Right lobe of liver (tissue), 6 donors: ENCODE measurements at places on chromosomes 1 and 21.

- H3K4me1 ChIP-seq = no peaks in the 10 kb centered on the region
- DNase-seq = peak; percentile 64
- H3K4me3 ChIP-seq = no peak overlapping the region
- H3K36me3 ChIP-seq = peaks cover 3% of the 10 kb centered on the region
Observed at GRCh38 chr1:1629430-1630190, 2.4 kb upstream of the MMP23B start.

DNA sequence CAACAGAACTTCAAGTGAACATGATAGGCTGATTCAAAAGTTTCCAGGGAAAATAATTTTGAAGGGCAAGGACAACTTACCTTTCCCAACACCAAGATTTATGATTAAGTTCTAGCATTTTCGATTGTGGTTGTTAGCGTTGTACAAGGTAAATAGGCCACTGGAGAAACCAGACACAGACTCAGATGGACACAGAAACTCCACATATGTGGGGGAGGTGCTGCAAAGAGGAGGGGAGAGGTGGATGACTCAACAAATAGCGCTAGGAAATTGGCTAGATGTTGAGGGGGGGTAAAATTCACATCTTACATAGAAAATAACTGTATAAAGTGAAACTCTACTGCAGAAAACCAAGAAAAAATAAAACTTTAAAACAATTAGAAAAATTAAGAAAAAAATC lies 564.4 kb downstream of the MATN1 start:
- no peaks in the 10 kb centered on the region for H3K27me3 ChIP-seq
- no peaks in the 10 kb centered on the region for H3K36me3 ChIP-seq
- DNase-seq = no peak
- H3K4me1 ChIP-seq = no peaks in the 10 kb centered on the region

DNA sequence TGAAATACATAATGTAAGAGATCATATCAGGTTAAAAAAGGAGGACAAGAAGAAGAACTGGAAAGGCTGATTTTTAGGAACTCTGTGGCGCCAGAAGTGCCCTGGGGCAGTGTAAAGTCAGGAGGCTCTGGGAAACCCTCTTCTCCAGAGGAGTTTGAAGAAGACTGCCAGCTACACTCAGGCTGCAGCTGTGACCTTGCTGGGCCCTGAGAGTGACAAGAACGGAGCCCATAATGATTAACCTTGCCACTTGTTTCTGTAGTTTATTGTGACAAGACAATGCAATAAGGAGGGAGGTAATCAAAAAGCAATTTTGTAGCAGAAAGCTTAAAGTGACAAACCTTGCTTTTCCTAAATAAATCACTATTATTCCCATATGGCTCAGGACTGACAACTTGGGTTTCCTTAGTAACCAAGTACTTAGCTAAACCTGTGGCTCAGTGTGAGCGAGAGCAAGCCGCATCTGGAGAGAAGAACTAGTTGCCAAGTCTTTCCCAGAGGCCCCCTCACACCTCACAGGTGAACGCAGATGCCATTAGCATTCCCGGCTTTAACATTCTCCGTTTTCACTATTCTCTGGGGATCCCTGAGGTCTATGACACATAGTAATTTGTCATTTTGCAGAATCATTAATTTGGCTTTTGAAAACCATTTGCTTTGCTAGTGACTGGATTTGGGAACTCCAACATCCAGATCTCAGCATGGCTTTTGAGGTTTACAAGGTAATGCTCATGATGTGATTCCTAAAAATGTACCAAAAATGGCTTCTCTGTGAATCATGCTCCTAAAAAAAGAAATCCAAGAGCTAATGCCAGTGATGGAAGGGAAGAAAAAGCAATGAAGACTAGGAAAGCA lies 115.9 kb downstream of the OMA1 start:
- H3K36me3 ChIP-seq = no peaks in the 10 kb centered on the region
- no peak for DNase-seq
- no peaks in the 10 kb centered on the region for H3K4me1 ChIP-seq
- H3K27me3 ChIP-seq = no peaks in the 10 kb centered on the region

DNA sequence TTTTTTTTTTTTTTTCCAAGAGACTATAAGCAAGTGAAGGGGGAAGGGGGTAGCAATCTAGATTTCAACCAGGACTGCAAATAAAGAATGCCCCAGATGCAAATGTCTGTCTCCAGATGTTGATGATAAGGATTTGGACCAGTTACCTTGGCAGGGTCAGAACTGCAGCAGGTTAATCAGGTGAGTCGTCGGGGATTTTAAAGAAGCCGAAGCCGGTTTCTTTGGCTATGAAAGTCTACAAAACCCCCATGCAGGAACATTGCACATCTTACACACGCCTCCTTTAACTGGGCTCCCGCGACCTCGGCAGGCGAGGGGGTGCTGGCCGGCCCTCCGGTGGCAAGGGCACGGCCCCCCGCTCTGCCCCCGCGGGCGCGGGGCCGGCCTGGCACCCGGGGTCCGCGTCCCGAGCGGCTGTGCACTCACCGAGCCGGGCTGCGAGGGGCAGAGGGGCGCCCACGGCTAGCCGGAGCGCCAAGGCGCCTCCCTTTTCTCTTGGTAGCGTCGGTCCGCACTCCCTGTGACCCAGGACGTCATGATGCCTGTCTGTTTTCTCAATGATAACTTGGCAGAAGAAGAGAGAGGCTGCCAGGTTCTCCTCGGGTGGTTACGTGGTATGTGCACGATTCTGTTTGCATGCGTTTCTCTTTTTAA lies 366.3 kb upstream of the ESRRG start:
- no peaks in the 10 kb centered on the region for H3K4me1 ChIP-seq
- H3K36me3 ChIP-seq = no peaks in the 10 kb centered on the region
- no peak overlapping the region for H3K27ac ChIP-seq
- no peak for DNase-seq

- no peaks in the 10 kb centered on the region for H3K27me3 ChIP-seq
- DNase-seq = no peak
- no peak overlapping the region for H3K27ac ChIP-seq
- H3K36me3 ChIP-seq = no peaks in the 10 kb centered on the region
- H3K4me1 ChIP-seq = no peaks in the 10 kb centered on the region
Observed at GRCh38 chr21:43358940-43359822, 67.8 kb downstream of the SIK1 start.

- peak overlapping the region; percentile 59 for H3K4me3 ChIP-seq
- no peaks in the 10 kb centered on the region for H3K27me3 ChIP-seq
- no peaks in the 10 kb centered on the region for H3K36me3 ChIP-seq
- DNase-seq = peak; percentile 60
- H3K27ac ChIP-seq = no peak overlapping the region
Observed at GRCh38 chr1:166164995-166165660, 1.7 kb downstream of the FAM78B start.

DNA sequence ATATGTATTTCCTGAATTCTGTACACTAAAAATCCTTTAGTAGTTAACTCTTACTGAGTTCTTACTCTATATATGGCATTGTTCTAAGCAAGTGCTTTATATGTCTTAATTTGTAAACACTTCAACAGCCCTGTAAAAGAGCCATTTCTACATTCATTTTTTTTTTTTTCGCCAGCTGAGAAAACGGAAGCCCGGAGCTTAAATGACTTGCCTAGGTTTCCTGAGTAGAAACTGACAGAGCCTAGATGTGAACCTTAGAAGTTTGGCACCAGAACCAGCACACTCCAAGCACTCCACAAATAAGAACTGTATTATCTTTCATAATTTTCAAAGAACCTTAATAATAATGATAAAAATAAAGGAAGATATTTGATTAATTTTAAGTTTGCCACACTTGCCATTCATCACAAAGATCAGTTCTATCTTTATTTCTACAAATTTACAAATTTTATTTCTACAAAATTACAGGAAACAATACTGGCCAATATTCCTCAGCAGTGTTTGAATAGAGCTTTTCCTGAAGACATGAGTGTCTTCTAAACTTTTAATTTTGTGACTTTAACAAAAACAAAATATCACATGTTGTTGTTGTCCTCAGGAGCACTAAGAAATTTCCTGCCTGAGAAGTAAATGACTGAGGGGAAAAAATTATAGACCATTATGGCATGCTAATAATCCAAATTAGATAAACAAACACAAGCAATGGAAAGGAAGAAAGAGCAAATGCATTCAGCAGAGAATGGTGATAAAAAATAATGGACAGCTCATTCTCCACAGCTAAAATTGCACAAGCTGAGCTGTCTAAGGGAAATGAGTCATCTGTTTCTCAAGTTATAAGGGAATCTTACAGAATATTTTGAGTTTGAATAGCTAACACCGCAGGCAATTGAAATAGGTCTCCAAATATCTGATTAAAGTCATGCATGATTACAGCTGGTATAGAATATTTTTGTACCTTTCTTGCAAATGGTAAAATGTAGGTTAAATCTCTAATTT lies 71.2 kb downstream of the DPYD start:
- no peak for DNase-seq
- H3K27me3 ChIP-seq = no peaks in the 10 kb centered on the region
- H3K27ac ChIP-seq = no peak overlapping the region
- no peaks in the 10 kb centered on the region for H3K36me3 ChIP-seq
- no peak overlapping the region for H3K4me3 ChIP-seq
- H3K4me1 ChIP-seq = no peaks in the 10 kb centered on the region

DNA sequence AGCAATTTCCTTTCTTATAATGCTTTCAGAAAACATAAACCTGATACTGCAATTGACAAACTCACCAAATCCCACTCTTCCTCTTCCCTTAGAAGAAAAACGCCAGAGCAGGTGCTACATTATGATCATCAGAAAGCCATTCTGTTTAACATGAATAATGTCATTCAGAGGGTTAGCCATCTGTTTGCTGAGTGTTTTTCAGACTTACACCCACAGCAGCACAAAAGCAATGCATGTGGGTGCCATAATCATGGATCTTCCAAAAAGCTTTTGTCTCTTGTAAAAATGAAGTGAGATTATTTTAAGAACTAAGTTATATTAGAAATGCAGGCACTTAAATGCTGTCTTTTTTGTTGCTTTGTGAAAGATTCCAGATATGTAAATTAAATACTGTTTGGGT lies 204.6 kb upstream of the TMPRSS15 start:
- no peaks in the 10 kb centered on the region for H3K27me3 ChIP-seq
- H3K4me1 ChIP-seq = no peaks in the 10 kb centered on the region

DNA sequence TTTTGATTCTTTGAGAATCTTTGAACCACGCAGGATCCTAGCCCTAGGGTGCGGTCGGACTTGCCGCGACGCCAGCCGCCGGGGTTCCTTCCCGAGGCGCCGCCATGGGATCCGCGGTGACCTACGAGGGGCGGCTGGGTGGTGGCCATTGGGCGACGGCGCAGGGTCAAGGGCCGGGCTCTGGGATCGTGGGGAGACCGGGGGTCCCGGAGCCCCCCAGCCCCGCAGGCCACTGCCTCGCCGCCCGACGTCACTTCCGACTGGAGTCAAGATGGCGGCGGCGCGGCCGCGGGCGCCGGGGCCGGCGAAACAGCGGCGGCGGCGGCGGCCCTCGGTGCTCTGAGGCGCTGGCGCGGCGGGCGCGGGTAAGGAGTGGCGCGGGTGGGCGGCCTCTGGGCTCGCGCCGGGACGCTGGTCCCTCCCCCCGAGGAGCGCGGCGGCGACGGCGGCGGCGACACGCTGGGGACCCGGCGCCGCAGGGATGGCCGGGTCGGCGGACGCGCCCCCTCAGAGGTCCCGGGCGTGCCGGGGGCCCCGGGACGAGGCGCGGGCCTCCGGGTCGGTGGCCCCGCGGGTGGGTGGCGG lies at the start of gene PRDM2:
TSS of gene PRDM2 (plus strand) at position 253 of the 585 bp plus-strand sequence. CDS start 15,418 bp downstream, outside the sequence.
- peak within 1 kb of the TSS; percentile 81 for H3K27ac ChIP-seq
- no peaks in the 10 kb centered on the region for H3K27me3 ChIP-seq
- H3K4me3 ChIP-seq = peak within 1 kb of the TSS; percentile 41
- H3K4me1 ChIP-seq = no peaks in the 10 kb centered on the region
- no peaks in the 10 kb centered on the region for H3K36me3 ChIP-seq

- no peak overlapping the region for H3K27ac ChIP-seq
- no peaks in the 10 kb centered on the region for H3K36me3 ChIP-seq
- no peak overlapping the region for H3K4me3 ChIP-seq
- H3K27me3 ChIP-seq = no peaks in the 10 kb centered on the region
- H3K4me1 ChIP-seq = no peaks in the 10 kb centered on the region
Observed at GRCh38 chr1:20282533-20282932, 8.1 kb upstream of the VWA5B1 start.

- H3K4me3 ChIP-seq = no peak overlapping the region
- no peaks in the 10 kb centered on the region for H3K4me1 ChIP-seq
- no peaks in the 10 kb centered on the region for H3K27me3 ChIP-seq
- H3K27ac ChIP-seq = no peak overlapping the region
Observed at GRCh38 chr1:101280942-101281654, 44.3 kb downstream of the S1PR1 start.

GRCh38 chr1:29332204-29332603 lies 95.9 kb downstream of the PTPRU start:
- H3K4me3 ChIP-seq = no peak overlapping the region
- no peaks in the 10 kb centered on the region for H3K36me3 ChIP-seq
- no peak for DNase-seq
- no peak overlapping the region for H3K27ac ChIP-seq

DNA sequence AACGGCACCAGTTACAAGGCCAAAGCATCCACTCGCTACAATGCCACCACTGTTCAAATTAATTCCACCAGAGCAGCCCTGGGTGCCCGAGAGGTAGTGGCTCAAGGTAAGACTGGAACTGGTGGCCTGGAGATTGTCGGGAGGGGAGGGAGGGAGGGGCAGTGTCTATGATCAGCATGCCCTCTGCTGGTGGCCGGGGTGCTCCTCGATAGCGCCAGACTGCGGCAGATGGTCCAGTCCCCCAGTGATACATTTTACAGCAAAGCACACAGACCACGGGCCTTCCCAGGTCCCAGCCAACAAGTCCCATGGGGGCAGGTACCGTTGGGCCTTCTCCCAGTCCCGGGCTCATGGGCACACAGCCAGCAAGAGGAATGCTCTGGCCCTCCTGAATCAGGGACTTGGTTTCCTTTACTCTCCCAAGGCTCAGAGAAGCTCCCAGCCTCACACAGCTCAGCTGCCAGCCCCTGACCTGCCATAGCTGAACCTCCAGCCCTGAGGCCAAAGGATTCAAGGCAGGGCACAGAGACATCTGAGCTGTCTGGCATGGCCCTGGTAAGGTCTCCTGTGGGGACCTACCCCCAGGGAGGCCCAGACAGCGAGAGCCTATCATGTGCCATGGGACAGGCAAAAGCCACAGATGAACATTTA lies 15.3 kb downstream of the ACOT7 start:
- DNase-seq = no peak
- H3K27ac ChIP-seq = no peak overlapping the region
- H3K36me3 ChIP-seq = no peaks in the 10 kb centered on the region
- H3K4me3 ChIP-seq = no peak overlapping the region
- no peaks in the 10 kb centered on the region for H3K4me1 ChIP-seq

GRCh38 chr1:99266726-99267125 lies 2.4 kb downstream of the PLPPR4 start:
- DNase-seq = no peak
- H3K27me3 ChIP-seq = no peaks in the 10 kb centered on the region
- H3K4me1 ChIP-seq = no peaks in the 10 kb centered on the region
- H3K4me3 ChIP-seq = no peak overlapping the region
- no peak overlapping the region for H3K27ac ChIP-seq
- no peaks in the 10 kb centered on the region for H3K36me3 ChIP-seq

- no peak overlapping the region for H3K4me3 ChIP-seq
- no peaks in the 10 kb centered on the region for H3K36me3 ChIP-seq
- H3K27me3 ChIP-seq = no peaks in the 10 kb centered on the region
Observed at GRCh38 chr1:169648709-169649108, 18.8 kb upstream of the SELP start.

- no peaks in the 10 kb centered on the region for H3K27me3 ChIP-seq
- H3K36me3 ChIP-seq = no peaks in the 10 kb centered on the region
- DNase-seq = no peak
- no peaks in the 10 kb centered on the region for H3K4me1 ChIP-seq
- no peak overlapping the region for H3K4me3 ChIP-seq
- H3K27ac ChIP-seq = no peak overlapping the region
Observed at GRCh38 chr21:40118527-40118926, 251.3 kb downstream of the PCP4 start.

GRCh38 chr21:30193201-30193600 lies 22.7 kb downstream of the CLDN8 start:
- no peaks in the 10 kb centered on the region for H3K4me1 ChIP-seq
- no peaks in the 10 kb centered on the region for H3K36me3 ChIP-seq
- no peaks in the 10 kb centered on the region for H3K27me3 ChIP-seq
- H3K27ac ChIP-seq = no peak overlapping the region
